Mesenteric fat pad (tissue), 1 donor: ENCODE measurements at places on chromosomes 7 and 10. TPM values are rescaled to one million over a fixed set of nuclear protein-coding genes. Genes with fewer than 3 reads are reported as not detected.

Gene NAT16
- not detected for total RNA-seq

Gene GIMAP7
- 27.3 TPM for total RNA-seq

Gene RNF148
- total RNA-seq = 1.2 TPM

Gene RARRES2
- total RNA-seq = 210 TPM

- DNase-seq = no peak
Observed at GRCh38 chr7:151381098-151381347, 28.8 kb downstream of the WDR86 start.

DNA sequence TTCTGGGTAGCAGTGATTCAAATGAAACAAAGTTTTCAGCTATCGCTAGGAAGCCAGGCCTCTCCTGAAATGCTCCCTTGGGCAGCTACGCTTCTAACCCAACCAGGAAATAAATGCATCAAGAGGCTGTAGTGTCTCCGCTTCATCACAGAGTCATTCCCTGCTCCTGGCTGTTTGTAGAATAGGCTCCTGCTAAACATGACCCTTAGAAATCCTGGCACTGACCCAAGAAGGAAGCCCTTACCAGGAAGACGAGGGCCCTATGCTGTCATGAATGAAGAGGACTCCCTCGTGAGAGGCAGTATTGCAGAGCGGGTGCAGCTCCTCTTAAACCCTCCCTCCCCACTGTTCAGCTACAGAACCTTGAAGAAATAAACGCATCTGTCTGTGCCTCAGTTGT lies 48.3 kb downstream of the NOD1 start:
- DNase-seq = peak; percentile 22

DNA sequence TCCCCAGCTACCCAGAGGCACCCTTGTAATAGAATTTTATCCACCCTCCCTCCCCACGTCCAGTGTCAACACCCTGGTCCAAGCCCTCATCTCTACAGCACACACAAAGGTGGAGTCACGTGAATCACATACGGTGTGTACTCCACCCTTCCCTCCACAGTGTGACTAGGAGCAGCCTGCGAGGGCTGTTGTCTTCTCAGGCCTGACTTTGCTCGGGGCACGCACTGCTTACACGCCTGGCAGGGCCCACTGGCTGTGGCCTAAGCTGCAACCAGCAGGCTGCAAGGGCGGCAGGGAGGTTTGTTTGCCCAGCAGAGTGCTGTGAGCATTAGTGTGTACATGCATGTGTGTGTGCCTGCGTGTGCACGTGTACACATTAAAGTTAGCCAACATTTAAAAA lies 93.7 kb downstream of the COBL start:
- DNase-seq = peak; percentile 85

DNA sequence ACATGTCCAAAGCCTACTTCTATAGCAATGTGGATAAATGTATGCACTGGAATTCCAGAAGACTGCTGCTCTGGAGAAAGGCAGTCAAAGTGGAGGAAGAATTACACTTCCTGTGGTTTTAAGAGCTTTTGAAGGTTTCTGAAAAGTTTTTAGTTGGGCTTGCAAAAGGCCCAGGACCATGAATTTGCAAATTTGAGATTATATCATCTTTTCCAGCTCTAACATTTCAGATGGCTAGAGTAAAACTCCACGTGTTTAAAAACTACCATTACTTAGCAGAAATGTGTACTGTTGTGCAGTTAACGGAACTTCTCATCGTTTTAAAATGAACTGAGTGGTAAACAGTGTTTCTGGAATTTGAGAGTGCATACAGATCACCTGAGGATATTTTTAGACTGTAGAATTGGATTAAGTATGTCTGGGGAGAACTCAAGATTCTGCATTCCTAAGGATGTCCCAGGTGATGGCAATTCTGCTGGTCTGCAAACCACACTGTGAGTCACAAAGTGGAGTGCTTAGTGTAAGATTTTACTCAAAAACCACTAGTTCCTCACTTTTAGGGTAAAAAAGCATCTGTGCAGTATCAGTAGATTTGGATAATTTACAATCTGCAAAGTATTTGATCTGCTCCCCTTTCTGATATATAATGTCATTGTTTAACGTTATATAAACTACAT lies 32.9 kb upstream of the CCDC71L start:
- no peak for DNase-seq

GRCh38 chr10:54108961-54109360 lies 692.1 kb downstream of the PCDH15 start:
- DNase-seq = no peak

- DNase-seq = no peak
Observed at GRCh38 chr7:47370461-47371042, 211.4 kb downstream of the TNS3 start.

GRCh38 chr7:157738066-157738460 lies 401.3 kb downstream of the DNAJB6 start:
- no peak for DNase-seq

- no peak for DNase-seq
Observed at GRCh38 chr7:30163231-30163894, 28.6 kb downstream of the MTURN start.

- DNase-seq = no peak
Observed at GRCh38 chr10:17109046-17109445, 20.6 kb downstream of the CUBN start.

DNA sequence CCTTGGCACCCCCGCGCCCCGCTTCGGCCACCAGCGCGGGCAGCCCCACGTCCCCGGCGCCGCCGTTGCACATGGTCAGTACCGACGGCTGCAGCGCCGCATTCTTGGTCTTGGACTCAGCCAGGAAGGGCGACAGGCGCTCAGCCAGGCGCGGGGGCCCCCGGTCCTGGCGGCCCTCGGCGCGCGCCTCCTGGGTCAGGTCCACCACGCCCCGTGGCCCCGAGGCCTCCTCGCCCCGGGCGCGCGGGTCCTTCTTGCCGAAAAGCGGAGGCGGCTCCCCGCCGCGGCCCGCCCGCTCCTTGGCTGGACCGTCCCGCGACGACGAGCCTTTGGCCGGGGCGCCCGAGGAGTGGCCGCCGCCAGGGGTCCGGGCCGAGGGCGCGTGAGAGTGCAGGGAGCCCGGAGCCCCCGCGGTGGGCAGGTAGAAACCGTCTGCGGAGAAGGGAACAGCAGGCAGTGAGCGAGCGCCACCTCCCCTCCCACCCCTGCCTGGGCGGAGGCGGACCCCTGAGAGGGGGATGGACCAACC lies 34.7 kb downstream of the TNRC18 start:
- DNase-seq = no peak

GRCh38 chr10:132982301-132982989 lies 40.1 kb upstream of the CFAP46 start:
- no peak for DNase-seq
